Stimulated activated CD8-positive, alpha-beta memory T cell treated with anti-CD3 and anti-CD28 coated beads, Interleukin-7, amount 100 ng/mL, for 4 hours (primary cell): ENCODE measurements at places on chromosomes 7 and 10.

DNA sequence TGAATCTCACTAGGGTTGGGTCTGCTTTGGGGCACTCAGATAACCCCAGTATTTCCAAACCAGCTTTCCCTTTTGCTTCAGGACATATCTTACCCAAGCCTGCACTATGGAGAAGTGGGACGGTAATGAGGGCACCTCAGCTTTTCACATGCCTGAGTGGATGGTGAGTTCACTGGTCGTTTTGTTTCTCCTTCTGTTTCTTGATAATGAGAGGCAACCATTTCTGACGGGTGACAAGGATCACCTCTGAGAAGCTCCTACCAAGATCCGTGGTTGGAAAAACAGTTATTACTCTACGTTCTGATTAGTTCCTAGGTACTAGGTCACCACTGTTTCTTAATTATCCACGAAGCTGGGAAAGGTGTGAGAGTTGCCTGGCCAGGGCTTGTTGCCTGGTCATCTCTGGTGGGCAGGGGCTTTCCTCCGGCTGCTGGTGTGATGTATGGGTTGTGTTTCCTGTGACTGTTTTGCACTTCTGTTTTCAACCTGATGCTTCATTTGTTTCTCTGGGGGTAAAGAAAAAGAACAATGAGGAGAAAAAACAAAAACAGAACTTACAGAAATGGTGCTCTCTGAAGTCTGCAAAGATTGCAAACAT lies 65.7 kb upstream of the STRIP2 start:
- DNase-seq: no peak

- peak; percentile 2 for DNase-seq
These were observed 28.3 kb downstream of the WDR86 start for GRCh38 chr7:151381348-151382078.

DNA sequence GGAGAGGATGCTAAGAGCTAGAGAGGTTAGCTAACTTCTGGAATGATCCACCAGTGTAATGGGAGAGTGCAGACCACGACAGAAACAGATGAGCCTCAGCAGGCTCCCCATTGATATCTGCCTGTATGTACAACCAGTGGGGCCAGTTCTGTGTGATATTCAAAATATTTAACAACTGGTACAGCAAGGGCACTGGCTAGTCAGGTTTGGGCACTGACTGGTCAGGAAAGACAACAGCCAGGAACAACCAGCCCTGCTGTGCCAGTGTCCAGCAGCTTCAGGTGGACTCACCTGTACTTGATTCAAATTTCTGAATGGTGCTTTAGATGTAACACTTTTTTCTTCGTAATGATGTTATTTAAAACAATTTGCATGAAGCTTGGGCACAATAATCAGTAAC lies 5.9 kb upstream of the TRIL start:
- no peak for DNase-seq

- no peak for DNase-seq
These were observed 104.2 kb downstream of the CTTNBP2 start for GRCh38 chr7:117769085-117769484.
